ENCODE measurements at places on chromosomes 2 and 18. TPM values are rescaled to one million over a fixed set of nuclear protein-coding genes. Genes with fewer than 3 reads are reported as not detected.

GRCh38 chr2:106160786-106161261 is 33.3 kb downstream of the UXS1 start:
- DNase-seq, result no peak

GRCh38 chr2:51247252-51247805 is 215.4 kb upstream of the NRXN1 start:
- DNase-seq, result no peak

DNA sequence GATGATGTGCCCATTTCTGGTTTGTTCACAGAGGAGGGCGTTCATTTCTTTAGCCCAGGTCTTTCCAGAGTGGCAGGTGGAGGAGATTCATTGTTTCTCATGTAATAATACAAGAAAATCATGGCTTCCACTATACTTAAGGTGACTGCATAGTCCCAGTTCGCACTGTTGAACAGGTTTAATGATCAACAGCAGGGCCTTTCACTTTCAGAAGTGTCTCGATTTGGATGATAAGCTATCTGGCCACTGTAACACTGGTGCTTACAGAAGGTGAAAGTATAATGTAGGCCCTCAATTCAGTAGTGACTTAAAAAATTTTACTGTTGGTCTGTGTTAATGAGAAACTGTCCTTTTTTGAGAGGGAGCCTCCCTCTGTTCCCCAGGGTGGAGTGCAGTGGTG is 1.4 kb downstream of the RMC1 start:
- DNase-seq, result no peak

- no peak for DNase-seq
Measured at GRCh38 chr2:41489638-41490037, 558.2 kb upstream of the PKDCC start.

DNA sequence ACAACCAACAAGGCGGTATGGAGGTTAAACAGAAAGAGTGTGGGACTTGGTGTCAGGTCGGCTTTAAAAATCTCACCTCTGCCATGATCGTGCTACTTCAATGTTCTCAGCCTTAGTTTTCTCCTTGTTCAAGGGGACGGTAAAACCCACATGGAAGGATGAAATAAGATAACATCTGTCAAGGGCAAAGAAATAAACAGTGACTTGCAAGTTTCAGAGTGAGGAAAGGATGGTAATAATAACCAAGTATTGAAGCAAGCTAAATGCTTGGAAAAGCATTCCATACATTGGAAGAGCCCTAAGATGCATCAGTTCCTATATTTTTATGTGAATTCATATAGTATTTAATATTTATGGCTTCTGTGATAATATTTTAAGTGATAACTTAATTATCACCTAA is 29.8 kb upstream of the LMAN1 start:
- no peak for DNase-seq

The PPP1R1C gene
- total RNA-seq, result 7.2 TPM

Data from left lobe of liver (tissue), 2 donors.